Putamen (tissue), 1 donor: ENCODE measurements at places on chromosomes 11 and 22.

- DNase-seq, result no peak
These were observed 76.4 kb upstream of the SLC22A12 start for GRCh38 chr11:64514590-64514989.

GRCh38 chr22:40376149-40376548 is 5.8 kb downstream of the SGSM3 start:
- DNase-seq, result no peak

- DNase-seq, result peak; percentile 73
These were observed at the start of gene LRRN4CL for GRCh38 chr11:62689421-62690183. Gene LRRN4CL (minus strand): TSS chr11:62689530. CDS start chr11:62688508, 1,022 bp downstream.

DNA sequence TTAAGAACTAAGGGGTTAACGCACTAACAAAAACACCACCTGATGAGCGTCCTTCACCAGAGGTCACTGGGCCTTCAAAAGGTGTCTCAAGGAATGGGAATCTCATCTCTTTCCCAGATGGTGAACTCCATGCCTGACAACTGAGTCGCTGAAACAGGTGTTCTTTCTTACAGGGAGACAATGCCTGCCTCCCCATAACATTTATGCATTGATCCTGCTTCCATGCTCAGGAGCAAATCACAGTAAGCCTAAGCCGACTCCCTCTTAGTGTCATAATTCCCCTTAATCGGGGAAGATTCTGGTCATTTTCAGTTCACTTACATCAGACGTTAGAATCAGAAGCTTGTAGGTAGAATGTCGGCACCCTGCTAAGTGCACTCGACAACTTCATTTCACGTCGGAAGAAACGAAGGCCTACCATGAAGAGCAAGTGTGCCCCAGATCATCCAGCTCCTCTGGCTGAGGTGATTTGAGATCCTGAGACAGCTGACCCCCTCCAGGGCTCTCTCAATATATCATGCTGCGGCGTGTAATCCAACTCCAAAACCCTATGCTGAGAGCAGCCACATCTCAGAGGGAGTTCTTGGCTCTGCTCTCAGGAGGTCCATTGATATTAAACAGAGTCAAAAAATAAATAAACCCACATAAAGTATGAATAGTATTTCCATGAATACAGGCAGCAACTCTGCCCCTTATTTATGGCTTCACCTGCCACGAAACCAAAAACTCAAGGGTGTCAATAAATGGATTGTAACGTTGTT is 163.1 kb downstream of the LARGE1 start:
- no peak for DNase-seq

DNA sequence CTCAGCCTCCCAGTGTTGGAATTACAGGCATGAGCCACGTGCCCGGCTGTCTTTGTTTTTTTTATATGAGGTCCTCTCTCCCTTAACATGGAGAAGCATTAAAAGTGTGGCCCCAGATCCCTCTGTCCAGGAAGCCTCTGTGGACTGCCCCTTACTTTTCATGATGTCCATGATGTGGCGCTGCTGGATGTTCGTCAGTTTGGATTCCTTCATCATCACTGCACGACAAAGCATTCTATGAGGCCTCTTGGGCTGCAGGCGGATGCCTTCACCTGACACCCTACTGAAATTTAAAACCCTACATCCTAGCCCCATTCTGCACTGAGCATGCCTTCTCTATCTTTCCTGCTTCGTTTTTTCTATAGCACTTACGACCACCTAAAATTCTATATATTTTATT is 2.1 kb downstream of the C22orf23 start:
- DNase-seq, result no peak

DNA sequence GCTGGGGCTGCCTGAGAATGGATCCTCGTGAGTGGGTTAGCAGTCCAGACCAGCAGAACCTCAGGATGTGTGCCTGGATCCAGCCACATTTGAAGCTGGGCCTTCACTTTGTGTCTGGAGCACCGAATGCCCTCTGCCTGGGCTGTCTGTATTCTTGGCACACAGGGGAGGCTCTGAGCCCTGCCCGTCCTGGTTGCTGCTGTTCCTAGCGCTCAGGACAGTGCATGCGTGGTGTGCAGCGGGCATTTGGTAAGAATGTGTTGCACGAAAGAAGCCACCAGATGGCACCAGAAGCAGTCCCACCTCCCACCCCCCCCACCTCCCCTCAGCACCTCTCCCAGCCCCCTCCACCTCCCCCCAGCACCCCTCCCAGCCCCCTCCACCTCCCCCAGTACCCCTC is 4.1 kb upstream of the MAPK11 start:
- peak; percentile 45 for DNase-seq

DNA sequence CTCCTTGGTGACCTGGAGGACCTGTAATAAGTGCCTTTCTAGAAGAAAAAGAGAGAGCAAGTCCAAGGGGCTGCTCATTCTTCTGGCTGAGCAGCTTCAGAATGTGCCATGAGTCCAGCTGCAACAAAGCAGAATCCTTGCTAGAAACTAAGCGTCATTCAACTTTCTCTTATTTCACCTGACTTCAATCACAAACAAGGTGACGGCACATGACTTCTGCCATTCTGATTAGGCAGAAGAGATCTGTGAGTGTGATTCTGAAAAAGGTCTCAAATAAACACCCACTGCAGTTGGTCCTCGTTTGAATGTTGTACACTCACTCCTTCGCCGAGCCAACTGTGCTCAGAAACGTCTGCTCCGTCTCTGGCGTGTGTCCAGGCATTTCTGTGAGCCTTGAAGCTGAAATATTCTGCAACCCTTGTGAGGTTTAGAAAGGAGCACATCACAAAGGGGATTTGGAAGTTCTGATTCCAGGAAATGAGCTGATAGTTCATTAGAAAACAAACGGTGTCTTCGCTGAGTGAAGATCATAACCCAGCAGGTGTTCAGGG is 623.8 kb upstream of the KIRREL3 start:
- DNase-seq, result no peak

GRCh38 chr11:27118371-27118770 is 77.8 kb downstream of the BBOX1 start:
- no peak for DNase-seq

- no peak for DNase-seq
These were observed 2.5 kb upstream of the INPP5J start for GRCh38 chr22:31120230-31120629.

GRCh38 chr11:106087815-106088435 is 10.5 kb downstream of the AASDHPPT start:
- peak; percentile 50 for DNase-seq

- DNase-seq, result no peak
These were observed 63.6 kb downstream of the FDX1 start for GRCh38 chr11:110493346-110493745.

DNA sequence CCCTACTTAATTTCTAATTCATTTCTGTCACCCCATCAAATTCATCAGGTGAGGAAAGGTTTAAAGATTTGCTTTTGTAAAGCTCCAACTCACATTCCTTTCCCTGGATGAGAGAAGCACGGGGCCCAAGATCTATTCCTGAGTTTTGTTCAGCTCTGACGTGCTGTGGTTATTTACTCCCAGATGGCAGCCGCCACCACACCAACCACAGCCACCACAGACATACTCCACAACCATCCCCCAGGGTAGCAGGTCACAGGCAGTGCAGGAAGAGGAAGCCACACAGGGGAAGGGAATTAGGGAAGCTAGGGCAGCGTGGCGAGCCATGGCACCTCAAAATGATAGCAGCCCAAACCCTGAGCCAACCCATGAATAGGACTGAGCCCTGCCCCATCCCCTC is 63.5 kb upstream of the CSNK2A3 start:
- DNase-seq, result no peak

- peak; percentile 95 for DNase-seq
These were observed 8.5 kb downstream of the MYRF start for GRCh38 chr11:61760946-61761345.

GRCh38 chr11:26947904-26948639 is 45.8 kb upstream of the FIBIN start:
- DNase-seq, result no peak

GRCh38 chr22:26589367-26589844 is 526 bp downstream of the TPST2 start:
- no peak for DNase-seq

DNA sequence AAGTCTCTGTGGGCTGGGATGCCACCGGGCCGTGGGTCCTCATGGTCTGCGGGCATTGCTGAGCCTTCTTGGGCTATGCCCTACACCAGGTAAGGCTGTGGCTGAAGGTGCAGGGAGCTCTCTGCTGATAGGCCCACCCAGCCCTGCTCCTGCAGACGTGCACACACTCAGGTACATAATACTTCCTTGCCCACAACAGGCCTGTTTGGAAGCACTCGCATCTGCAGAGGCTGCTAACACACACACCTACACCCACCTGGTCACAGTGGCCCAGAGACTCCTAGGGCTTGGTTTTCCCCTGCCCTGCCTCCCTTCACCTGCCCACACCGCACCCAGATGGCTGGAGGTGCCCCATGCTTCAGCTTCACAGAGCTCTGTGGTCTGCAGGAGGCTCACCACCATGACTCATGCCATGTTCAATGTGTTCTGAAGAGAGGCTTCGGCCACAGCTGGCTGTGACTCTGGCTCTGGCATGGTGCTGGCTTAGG is 72.8 kb upstream of the KCNQ1OT1 start:
- no peak for DNase-seq

DNA sequence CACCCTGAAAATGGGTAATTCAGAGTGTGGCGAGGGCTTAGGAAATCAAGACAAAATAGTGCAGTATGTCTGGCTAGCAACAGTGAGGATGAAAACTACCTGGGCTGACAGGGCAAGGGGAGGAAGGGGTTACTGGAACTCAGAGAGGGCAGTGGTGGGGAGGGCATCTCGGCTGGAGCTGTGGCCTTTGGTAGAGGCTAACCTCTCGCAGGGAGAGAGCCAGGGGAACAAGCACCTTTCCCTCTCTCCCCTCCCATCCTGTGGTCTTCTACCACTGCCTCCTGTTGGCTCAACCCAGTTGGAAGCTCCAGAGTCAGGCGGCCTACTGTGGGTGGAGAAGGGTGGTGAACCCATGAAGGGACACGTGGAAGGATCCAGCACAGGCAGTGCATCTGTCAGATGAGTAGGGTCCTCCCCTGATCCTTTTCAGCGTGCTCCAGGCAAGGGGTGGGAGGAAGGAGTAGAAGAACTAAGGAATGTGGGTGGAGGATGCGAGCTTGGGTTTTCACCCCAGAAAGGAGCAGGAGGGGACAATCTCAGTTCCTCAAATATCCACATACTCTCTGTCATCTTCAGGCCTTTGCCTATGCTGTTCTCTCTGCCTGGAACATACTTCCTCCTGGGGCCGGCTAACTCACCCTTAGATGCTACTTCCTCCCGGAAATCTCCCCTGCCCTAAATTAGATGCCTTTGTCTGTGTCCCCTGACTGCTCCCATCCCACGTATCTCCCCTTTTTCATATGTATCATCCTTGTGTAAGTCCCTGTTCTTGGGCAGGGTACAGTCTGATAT is 6.2 kb upstream of the KCNE3 start:
- no peak for DNase-seq

GRCh38 chr22:39598017-39598965 is 27.7 kb downstream of the CACNA1I start:
- no peak for DNase-seq

GRCh38 chr11:2567026-2567671 is 122.3 kb downstream of the KCNQ1 start:
- DNase-seq, result no peak

- peak; percentile 54 for DNase-seq
These were observed 51.7 kb downstream of the SYT13 start for GRCh38 chr11:45234306-45235006.
